ENCODE measurements at places on chromosomes 1 and 21. TPM values are rescaled to one million over a fixed set of nuclear protein-coding genes. Genes with fewer than 3 reads are reported as not detected.

DNA sequence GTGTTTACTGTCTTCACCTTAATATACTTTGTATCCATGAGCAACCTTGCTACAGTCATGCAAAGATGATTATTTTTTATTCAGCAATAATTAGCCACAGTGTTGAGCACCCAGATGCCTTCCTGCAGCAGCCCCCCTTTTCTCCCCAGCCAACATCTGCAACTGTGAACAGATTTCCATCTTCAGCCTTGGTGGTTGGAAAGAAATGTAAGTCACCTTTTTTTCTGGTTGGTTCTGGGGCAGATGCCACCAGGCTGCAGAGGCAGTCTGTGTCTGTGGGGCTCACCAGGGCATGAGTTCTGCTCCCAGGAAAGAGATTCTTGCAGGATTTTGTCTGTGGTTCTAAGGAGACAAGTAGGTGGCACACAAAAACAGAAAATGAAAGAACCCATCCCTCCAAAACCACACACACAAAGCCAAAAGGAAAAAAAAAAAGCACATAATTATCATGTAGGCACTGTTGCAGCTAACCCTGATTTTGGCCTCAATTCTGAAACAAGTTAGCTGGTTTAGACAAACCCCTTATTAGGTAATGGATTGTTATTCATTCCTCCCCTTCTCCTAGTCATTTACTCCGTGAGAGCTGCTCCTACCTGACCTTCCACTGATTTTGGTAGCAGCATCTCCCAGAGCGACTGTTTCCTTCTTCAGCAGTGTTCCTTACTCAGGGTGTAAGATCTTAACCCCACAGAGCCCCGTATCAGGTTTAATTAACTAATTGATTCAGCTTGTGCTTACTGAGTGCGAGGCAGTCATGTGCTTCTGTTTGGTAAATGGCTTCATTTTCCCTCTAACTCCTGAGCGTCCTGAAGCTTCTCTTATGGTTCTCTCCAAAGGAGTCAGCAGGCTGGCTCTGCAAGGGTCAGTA lies 36.5 kb downstream of the GALNT2 start:
- no peaks in the 10 kb centered on the region for H3K27me3 ChIP-seq
- H3K4me1 ChIP-seq: peaks cover 50% of the 10 kb centered on the region
- H3K4me3 ChIP-seq: no peak overlapping the region

GRCh38 chr21:15498455-15498854 lies 231.3 kb upstream of the USP25 start:
- no peak for DNase-seq
- no peak overlapping the region for H3K27ac ChIP-seq
- H3K27me3 ChIP-seq: no peaks in the 10 kb centered on the region
- H3K36me3 ChIP-seq: no peaks in the 10 kb centered on the region

- H3K27ac ChIP-seq: peak overlapping the region; percentile 23
- no peaks in the 10 kb centered on the region for H3K27me3 ChIP-seq
Measured at GRCh38 chr1:68199603-68200002, 32.7 kb downstream of the WLS start.

DNA sequence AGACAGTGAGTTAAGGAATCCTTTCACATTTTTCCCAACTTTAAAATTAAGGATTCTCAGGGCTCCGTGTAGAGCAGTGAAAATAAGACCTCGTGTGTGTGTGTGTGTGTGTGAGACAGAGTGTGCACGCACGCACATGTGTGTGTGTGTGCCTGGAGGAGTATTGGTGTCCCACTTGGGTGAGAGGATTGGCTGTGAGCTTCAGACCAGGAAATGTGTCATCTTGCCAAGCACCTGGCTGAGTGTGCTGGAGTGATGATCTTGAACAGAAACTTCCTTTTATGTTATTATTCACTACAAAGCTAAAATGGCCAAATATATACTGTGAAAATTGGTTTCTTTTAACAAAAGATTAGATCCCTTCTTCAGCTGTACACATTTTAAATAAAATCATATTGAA lies 35.2 kb upstream of the NTPCR start:
- H3K4me3 ChIP-seq: no peak overlapping the region
- no peaks in the 10 kb centered on the region for H3K27me3 ChIP-seq
- H3K36me3 ChIP-seq: no peaks in the 10 kb centered on the region
- peaks cover 10% of the 10 kb centered on the region for H3K4me1 ChIP-seq
- H3K27ac ChIP-seq: no peak overlapping the region

DNA sequence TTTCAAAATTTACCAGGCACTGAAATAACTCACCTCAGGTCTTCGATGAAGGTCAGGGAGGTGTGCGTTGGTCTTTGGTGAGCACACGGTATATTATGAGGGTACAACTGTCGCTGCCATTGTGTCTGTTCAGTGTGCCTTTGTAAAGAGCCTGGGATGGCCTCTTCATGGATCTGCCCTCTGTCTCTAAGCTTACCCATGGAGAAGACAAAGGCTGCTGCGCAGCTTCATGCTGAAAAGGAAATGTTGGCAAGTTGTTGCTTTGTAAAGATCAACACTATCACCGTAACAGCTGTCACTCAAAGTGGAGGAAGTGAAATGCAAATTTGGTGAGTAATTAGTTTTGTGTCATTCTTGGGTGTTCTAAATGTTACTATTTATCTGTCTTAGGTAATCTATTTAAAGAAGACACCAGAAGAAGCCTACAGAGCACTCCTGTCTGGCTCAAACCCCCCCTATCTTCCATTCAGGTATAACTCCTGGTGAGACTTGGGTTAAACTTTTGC lies 71.6 kb downstream of the CDC14A start:
- no peaks in the 10 kb centered on the region for H3K4me1 ChIP-seq
- DNase-seq: no peak
- no peak overlapping the region for H3K4me3 ChIP-seq

- H3K4me3 ChIP-seq: no peak overlapping the region
- peaks cover 35% of the 10 kb centered on the region for H3K4me1 ChIP-seq
- H3K27me3 ChIP-seq: peaks cover 5% of the 10 kb centered on the region
- DNase-seq: no peak
Measured at GRCh38 chr1:182175361-182175931, 113.9 kb upstream of the ZNF648 start.

GRCh38 chr1:28115267-28115666 lies 26.9 kb upstream of the EYA3 start:
- no peaks in the 10 kb centered on the region for H3K4me1 ChIP-seq
- H3K27ac ChIP-seq: no peak overlapping the region
- no peak overlapping the region for H3K4me3 ChIP-seq
- H3K36me3 ChIP-seq: no peaks in the 10 kb centered on the region

DNA sequence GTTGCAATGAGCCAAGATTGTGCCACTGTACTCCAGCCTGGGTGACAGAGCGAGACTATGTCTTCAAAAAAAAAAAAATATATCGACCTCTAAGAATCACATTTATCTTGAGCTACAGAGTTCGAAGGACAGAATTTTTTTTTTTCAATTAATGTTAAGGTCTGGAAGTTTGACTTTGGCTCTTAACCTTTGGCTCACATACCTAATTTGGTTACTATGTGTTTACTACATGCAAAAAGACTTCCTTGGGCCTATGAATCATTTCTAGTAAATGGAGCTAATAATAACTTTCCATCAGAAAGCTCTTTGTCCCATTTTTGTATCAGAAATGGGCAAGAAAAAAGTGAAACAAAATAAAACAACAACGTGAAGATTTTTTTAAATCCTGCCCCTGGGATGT lies 351.2 kb downstream of the SMYD3 start:
- peaks cover 4% of the 10 kb centered on the region for H3K4me1 ChIP-seq
- no peaks in the 10 kb centered on the region for H3K36me3 ChIP-seq
- H3K4me3 ChIP-seq: no peak overlapping the region
- no peak for DNase-seq
- no peaks in the 10 kb centered on the region for H3K27me3 ChIP-seq
- no peak overlapping the region for H3K27ac ChIP-seq

- no peak for DNase-seq
- H3K27ac ChIP-seq: no peak overlapping the region
- H3K4me3 ChIP-seq: no peak overlapping the region
- H3K36me3 ChIP-seq: peaks cover 100% of the 10 kb centered on the region
- H3K27me3 ChIP-seq: no peaks in the 10 kb centered on the region
- H3K4me1 ChIP-seq: peaks cover 16% of the 10 kb centered on the region
Measured at GRCh38 chr1:171790318-171790717, 8.9 kb downstream of the METTL13 start.

- peak; percentile 56 for DNase-seq
- H3K4me3 ChIP-seq: peak overlapping the region; percentile 90
- H3K4me1 ChIP-seq: peaks cover 29% of the 10 kb centered on the region
- H3K27ac ChIP-seq: peak overlapping the region; percentile 84
Measured at GRCh38 chr1:33180911-33181890, 642 bp downstream of the TRIM62 start.

DNA sequence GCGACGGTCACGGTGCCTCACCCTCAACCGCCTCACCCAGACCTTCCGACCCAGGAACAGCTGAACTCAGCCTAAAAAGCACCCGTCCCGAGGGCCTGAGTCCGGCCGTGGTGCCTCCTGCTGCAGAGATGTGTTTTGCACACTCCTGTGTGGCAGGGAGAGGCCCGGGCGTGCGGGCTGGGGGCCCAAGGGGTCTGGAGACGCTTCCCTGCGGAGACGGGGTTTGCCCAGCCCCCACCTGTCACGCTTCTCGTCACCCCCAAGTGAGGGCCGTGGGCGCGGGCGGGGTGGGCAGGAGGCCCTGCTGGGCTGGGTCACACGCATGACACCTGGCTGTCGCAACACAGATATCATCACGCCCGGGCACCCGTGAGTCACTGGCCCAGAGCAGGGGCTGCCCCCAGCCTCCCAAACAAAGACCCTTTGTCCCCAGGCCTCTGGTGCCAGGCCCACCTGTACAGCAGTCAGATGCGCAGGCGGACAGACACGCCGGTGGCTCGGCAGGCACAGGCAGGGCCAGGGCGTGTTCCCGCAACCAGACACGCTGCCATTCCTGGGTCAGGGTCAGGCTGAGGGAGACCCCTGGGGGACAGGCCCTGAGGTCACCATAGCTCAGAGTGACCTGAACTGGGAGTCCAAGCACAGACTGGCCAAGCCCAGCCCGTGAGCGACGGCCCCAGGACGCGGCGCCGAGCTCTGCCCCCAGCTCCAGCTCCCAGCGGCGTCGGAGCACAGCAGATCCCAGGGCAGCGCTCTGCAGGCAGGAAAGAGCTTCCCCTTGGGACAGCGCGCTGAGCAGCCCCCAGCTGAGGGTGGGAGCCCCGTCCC lies 6.1 kb downstream of the B3GALT6 start:
- peaks cover 58% of the 10 kb centered on the region for H3K27me3 ChIP-seq
- DNase-seq: no peak
- H3K4me1 ChIP-seq: peaks cover 28% of the 10 kb centered on the region
- H3K4me3 ChIP-seq: no peak overlapping the region

GRCh38 chr21:33587792-33588484 lies 546 bp downstream of the DONSON start:
- peaks cover under 1% of the 10 kb centered on the region for H3K36me3 ChIP-seq
- no peaks in the 10 kb centered on the region for H3K27me3 ChIP-seq
- no peak for DNase-seq
- H3K4me3 ChIP-seq: peak overlapping the region; percentile 90

Gene VN1R5
- not detected for total RNA-seq

Gene FAM167B
- total RNA-seq: 7.9 TPM

Gene PRRX1
- total RNA-seq: 74.7 TPM

All from left ventricle myocardium inferior (tissue), 1 donor.